ENCODE measurements at places on chromosomes 5 and 9.

GRCh38 chr9:106816524-106816923 lies 46.4 kb upstream of the ZNF462 start:
- no peak for DNase-seq

GRCh38 chr5:31511305-31511704 lies 20.6 kb downstream of the DROSHA start:
- DNase-seq, result no peak

DNA sequence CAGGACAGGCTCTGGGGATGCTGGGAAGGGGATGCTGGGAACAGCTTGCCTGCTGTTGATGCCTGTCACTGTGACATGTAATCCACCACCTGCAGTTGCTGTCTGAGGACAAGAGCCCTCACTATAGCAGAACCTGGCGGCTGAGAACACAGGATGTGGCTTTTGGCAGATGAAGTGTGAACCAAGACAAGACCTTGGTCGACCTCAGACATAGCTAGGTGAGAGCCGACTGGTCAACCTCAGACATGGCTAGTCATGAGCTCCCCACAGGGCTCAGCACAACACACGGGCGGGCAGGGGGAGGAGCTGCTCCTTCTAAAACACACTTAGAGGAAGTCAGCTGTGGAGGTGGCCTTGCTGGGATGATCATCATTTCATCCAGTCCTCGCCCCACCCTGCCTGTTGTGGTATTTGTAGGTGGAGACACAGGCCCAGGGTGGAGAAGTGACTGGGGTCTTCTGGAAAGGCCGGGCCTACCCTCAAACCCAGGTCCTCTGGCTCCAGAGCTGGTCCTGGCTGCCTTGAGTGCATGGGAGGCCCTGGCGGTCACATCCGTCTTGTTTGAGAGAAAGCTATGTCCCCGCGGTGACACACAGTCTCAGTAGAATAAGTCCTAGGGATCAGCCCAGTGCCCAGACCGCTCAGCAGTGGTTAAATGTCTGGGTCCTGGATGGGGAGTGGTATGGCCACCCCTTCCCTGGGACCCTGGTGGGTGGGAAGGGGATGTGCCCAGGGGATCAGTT lies 6.1 kb downstream of the SUSD3 start:
- DNase-seq, result no peak

DNA sequence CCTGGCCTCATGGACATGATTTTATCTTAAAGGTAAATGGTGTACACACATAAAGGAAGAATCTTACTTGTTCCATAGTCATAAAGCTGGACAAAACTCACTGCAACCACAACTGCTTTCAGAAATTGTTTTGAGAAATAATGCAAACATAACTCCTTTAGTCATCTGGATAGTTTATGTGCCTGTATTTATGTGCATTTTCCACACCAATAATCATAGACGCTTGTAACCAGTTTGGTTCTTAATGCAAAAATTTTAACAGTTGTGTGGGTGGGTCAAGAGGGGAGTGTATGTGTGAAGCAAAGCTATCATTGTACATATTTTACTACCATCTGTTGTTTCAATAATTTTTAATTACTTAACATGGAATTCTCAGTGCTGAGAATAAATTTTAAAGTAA lies 80.1 kb downstream of the EFNA5 start:
- DNase-seq, result no peak

Measured in right forelimb (tissue), 1 donor.